Activated CD4-positive, alpha-beta T cell treated with anti-CD3 and anti-CD28 coated beads, Interleukin-2, amount 50 U/mL, for 1 hour (primary cell): ENCODE measurements at places on chromosomes 1 and 21.

DNA sequence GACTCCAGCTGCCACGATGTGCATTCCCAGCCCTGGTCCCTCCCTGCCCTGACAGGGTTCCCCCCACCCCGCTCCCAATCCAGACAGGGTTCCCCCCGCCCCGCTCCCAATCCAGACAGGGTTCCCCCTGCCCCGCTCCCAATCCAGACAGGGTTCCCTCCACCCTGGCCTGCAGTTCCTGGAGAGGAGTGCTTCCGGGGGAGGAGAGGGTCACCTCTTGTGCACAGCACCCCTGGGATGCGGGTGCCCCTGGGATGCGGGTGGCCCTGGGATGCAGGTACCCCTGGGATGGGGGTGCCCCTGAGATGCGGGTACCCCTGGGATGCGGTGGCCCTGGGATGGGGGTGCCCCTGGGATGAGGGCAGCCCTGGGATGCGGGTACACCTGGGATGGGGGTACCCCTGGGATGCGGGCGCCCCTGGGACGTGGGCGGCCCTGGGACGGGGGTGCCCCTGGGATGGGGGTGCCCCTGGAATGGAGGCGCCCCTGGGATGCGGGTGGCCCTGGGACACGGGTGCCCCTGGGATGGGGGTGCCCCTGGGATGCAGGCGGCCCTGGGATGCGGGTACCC, 36.7 kb upstream of the SLC19A1 start:
- no peak for DNase-seq

DNA sequence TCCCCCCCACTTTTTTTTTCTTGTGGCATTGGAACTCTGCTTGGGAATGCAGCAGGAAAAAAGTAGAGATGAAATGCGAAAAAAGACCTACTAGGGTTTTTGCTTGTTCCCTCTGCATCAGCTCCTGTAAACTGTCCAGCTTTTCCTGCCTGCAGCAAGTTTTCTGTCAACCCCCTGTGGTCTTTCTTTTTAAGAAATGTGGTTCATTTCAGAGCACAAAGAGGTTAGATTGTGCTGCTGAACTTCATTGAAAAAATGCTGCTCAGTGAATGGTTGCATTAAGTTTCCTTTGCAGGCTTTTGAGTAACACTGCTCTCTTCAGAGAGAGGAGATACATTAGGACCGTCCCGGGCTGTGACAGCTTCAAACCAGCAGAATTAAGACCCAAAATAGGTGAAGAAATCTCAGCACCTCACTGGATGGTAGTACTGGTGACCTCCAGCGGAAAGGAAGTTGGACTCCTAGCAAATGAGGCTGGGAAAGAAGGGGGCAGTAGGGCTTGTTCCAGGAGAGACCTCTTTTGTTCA, 80.7 kb downstream of the NDUFS5 start:
- no peak for DNase-seq

- DNase-seq: no peak
Measured at GRCh38 chr21:45582128-45582527, 39.9 kb upstream of the SLC19A1 start.

GRCh38 chr1:239616673-239617072, 230.3 kb downstream of the CHRM3 start:
- DNase-seq: no peak

- no peak for DNase-seq
Measured at GRCh38 chr1:58928514-58928913, 144.7 kb upstream of the JUN start.

- DNase-seq: no peak
Measured at GRCh38 chr1:71448444-71448843, 367.6 kb upstream of the ZRANB2 start.

DNA sequence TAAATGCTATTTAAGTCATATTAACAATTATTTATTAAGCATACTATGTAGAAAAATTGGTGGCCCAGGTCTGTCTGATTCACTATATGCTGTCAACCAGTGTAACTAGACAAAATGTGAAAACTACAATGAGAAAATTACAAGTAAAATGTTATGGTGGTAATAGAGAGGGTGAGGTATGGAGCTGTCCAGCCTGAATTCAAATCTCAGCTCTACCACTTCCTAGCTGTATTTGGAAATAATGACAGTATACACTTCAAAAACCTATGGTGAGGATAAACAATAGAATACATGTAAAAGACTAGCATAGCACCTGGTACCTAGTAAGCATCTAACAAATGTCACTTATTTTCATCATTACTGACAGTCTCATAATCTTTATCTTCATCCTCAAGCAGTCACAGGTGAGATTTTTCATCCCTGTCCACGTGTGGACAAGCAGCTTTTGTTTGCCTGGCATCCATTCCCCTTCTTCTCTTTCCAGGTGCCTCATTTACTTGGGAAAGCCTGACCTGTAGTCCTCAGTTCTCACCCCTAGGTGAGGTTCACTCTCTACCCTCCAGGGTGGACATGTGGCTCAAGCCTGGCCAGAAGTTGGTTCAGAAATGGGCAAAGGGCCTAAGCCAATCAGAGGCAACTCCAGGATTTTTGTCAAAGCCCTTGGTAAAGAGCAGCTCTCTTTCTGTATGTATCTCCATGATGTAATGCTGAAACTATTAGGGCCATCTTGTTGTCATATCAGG, 29.5 kb downstream of the EGLN1 start:
- no peak for DNase-seq

GRCh38 chr1:203147376-203147775, 19.9 kb downstream of the ADORA1 start:
- no peak for DNase-seq

- DNase-seq: no peak
Measured at GRCh38 chr1:119467857-119468668, 38.9 kb upstream of the HSD3B1 start.

- DNase-seq: no peak
Measured at GRCh38 chr1:235682216-235682615, 32.6 kb upstream of the GNG4 start.

DNA sequence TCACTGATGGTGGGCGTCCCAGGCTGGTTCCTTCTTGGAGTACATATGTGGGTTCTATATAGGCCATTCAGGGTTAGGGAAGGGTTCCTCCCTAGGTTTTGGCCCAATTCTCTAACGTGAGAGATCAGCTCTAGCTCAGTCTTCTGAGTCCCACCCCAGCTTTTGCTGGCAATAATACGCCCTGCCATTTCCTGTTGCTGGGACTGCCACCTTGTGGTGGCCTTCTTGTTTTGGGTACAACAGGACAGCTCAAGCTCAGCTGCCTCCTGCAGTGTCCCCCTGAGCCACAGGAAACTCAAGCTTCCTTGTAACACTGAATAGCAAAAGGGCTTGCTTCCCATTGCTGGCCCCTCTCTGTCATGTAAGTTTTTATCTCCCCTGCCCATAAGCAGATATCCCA, 77.8 kb downstream of the BACH1 start:
- DNase-seq: peak; percentile 38
